Skin of body (tissue), 3 donors: ENCODE measurements at places on chromosomes 7 and 10.

- no peak for DNase-seq
These were observed 134.5 kb downstream of the WNT2 start for GRCh38 chr7:117188376-117188775.

- peak; percentile 29 for DNase-seq
These were observed 45.6 kb downstream of the PDIA4 start for GRCh38 chr7:148982654-148983199.

- no peak for DNase-seq
These were observed 16.0 kb downstream of the TET1 start for GRCh38 chr10:68576118-68576517.

DNA sequence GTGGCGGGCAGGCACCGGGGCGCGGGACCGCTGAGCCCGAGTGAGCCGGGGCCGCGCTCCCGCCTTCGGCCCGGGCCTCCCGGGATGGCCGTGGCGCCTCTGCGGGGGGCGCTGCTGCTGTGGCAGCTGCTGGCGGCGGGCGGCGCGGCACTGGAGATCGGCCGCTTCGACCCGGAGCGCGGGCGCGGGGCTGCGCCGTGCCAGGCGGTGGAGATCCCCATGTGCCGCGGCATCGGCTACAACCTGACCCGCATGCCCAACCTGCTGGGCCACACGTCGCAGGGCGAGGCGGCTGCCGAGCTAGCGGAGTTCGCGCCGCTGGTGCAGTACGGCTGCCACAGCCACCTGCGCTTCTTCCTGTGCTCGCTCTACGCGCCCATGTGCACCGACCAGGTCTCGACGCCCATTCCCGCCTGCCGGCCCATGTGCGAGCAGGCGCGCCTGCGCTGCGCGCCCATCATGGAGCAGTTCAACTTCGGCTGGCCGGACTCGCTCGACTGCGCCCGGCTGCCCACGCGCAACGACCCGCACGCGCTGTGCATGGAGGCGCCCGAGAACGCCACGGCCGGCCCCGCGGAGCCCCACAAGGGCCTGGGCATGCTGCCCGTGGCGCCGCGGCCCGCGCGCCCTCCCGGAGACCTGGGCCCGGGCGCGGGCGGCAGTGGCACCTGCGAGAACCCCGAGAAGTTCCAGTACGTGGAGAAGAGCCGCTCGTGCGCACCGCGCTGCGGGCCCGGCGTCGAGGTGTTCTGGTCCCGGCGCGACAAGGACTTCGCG is 534 bp downstream of the FZD9 start:
- no peak for DNase-seq

DNA sequence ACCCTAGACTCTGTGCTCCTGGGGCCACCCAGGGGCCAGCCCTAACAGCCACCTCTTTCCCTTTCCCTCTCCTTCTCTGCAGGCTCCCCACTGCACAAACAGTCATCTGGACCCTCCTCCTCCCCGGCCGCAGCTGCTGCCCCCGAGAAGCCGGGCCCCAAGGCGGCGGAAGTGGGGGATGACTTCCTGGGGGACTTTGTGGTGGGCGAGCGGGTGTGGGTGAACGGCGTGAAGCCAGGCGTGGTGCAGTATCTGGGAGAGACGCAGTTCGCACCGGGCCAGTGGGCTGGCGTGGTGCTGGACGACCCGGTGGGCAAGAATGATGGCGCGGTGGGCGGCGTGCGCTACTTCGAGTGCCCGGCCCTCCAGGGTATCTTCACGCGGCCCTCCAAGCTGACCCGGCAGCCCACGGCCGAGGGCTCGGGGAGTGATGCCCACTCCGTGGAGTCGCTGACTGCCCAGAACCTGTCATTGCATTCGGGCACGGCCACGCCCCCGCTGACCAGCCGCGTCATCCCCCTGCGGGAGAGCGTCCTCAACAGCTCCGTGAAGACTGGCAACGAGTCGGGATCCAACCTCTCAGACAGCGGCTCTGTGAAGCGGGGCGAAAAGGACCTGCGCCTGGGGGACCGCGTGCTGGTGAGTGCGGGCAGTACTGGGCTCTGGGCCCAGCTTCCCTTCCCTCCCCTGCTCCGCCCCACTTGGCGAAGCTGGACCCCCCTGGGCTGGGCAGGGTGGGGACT is 49.3 kb downstream of the CLIP2 start:
- DNase-seq = no peak
